Lower lobe of right lung (tissue), 2 donors: ENCODE measurements at places on chromosomes 6 and 20. TPM values are rescaled to one million over a fixed set of nuclear protein-coding genes. Genes with fewer than 3 reads are reported as not detected.
A peak's percentile ranks its signal among the peaks of the same experiment; 100 is the strongest.

The FABP7 gene
- total RNA-seq, result not detected

GRCh38 chr20:56989516-56989915, 276.9 kb downstream of the BMP7 start:
- no peak overlapping the region for H3K4me3 ChIP-seq
- peaks cover 16% of the 10 kb centered on the region for H3K27me3 ChIP-seq
- H3K4me1 ChIP-seq, result no peaks in the 10 kb centered on the region
- no peak overlapping the region for H3K27ac ChIP-seq
- H3K36me3 ChIP-seq, result no peaks in the 10 kb centered on the region
- DNase-seq, result no peak

GRCh38 chr6:10300071-10300470, 114.8 kb downstream of the TFAP2A start:
- no peaks in the 10 kb centered on the region for H3K27me3 ChIP-seq
- H3K36me3 ChIP-seq, result no peaks in the 10 kb centered on the region
- H3K4me1 ChIP-seq, result no peaks in the 10 kb centered on the region
- H3K4me3 ChIP-seq, result no peak overlapping the region
- no peak overlapping the region for H3K27ac ChIP-seq

DNA sequence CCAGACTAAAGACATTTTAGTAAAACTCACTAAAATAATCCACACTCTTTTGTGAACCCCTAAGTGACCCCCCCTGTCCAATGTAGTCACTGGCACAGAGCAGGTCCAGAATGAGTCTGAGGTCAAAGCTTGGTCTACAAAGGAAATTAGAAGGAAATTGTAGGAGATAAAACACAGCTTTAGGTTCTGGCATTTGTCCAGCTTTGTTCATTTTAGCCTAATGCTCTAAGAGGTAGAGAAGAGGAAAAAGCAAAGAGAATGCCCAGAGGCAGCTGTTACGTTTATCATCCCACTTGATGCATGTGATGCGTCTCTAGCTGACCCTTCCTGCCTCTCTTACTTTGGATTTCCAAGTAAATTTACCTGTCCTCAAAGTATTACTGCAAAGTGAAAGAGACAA, 62.5 kb downstream of the CNKSR3 start:
- H3K27me3 ChIP-seq, result no peaks in the 10 kb centered on the region
- no peak overlapping the region for H3K27ac ChIP-seq
- no peak for DNase-seq
- peaks cover 13% of the 10 kb centered on the region for H3K4me1 ChIP-seq
- no peaks in the 10 kb centered on the region for H3K36me3 ChIP-seq
- H3K4me3 ChIP-seq, result no peak overlapping the region

- H3K36me3 ChIP-seq, result no peaks in the 10 kb centered on the region
- no peaks in the 10 kb centered on the region for H3K27me3 ChIP-seq
- no peaks in the 10 kb centered on the region for H3K4me1 ChIP-seq
- no peak overlapping the region for H3K27ac ChIP-seq
These were observed 18.2 kb downstream of the ZC2HC1B start for GRCh38 chr6:143882401-143882930.

The IFT52 gene
- 19.9 TPM for total RNA-seq

The MEI4 gene
- not detected for total RNA-seq

DNA sequence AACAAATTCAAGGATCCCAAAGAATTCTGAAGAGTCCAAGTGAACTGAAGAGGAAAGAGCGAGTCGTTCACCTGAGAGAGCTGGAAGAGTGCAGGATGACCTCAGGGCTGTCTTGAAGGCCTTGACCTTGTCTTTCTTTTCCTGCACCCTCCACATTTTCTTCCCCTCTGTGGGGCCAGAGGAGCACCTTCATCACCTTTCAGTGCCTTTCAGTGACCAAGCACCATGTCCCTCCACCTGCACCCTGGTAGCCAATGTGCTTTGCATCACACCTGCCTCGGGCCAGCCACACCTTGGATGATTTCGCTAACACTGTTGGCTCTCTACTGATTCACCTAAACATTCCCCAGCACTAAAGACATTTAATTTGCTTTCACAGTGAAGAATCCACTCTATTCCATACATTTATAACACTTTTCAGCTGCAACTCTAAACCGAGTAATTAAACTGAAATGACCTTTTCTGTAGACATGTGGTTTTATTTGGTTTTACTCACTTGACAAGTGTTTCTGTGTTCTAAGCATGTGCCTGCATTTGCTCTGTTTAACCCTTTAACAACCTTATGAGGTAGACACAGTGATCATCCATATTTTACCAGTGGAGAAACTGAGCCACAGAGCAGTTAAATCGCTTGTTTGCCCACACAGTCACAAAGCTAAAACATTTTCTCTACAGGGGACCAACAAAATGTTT, 121.3 kb upstream of the CST7 start:
- no peaks in the 10 kb centered on the region for H3K27me3 ChIP-seq
- H3K27ac ChIP-seq, result no peak overlapping the region
- no peak overlapping the region for H3K4me3 ChIP-seq
- no peak for DNase-seq
- H3K36me3 ChIP-seq, result no peaks in the 10 kb centered on the region

- no peak overlapping the region for H3K4me3 ChIP-seq
- no peak overlapping the region for H3K27ac ChIP-seq
- H3K27me3 ChIP-seq, result no peaks in the 10 kb centered on the region
- H3K4me1 ChIP-seq, result no peaks in the 10 kb centered on the region
- no peaks in the 10 kb centered on the region for H3K36me3 ChIP-seq
These were observed 727.4 kb upstream of the CITED2 start for GRCh38 chr6:140101818-140102217.

DNA sequence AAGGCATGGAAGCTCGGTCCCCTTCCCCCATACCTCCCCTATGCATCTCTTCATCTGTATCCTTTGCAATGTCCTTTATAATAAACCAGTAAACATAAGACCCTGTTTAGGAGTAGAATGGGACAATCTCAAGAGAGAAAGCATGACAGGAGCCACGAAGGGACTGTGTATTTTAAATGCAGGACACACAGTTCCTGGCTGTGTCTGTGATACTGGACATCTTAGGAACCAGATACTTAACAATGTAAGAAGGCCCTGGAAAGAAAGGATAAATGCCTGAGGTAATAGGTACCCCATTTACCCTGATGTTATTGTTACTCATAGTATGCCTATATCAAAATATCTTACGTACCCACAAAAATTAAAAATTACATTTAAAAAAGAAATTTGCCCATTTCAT, 36.6 kb downstream of the NUDT3 start:
- no peaks in the 10 kb centered on the region for H3K36me3 ChIP-seq
- no peaks in the 10 kb centered on the region for H3K27me3 ChIP-seq
- no peak overlapping the region for H3K4me3 ChIP-seq
- no peak for DNase-seq
- no peak overlapping the region for H3K27ac ChIP-seq
- H3K4me1 ChIP-seq, result peaks cover 39% of the 10 kb centered on the region

The BTN1A1 gene
- total RNA-seq, result not detected

GRCh38 chr20:14355791-14356190, 18.4 kb upstream of the FLRT3 start:
- H3K27ac ChIP-seq, result no peak overlapping the region
- no peak overlapping the region for H3K4me3 ChIP-seq
- DNase-seq, result no peak
- H3K27me3 ChIP-seq, result no peaks in the 10 kb centered on the region
- H3K4me1 ChIP-seq, result no peaks in the 10 kb centered on the region

The STMND1 gene
- 4.9 TPM for total RNA-seq

DNA sequence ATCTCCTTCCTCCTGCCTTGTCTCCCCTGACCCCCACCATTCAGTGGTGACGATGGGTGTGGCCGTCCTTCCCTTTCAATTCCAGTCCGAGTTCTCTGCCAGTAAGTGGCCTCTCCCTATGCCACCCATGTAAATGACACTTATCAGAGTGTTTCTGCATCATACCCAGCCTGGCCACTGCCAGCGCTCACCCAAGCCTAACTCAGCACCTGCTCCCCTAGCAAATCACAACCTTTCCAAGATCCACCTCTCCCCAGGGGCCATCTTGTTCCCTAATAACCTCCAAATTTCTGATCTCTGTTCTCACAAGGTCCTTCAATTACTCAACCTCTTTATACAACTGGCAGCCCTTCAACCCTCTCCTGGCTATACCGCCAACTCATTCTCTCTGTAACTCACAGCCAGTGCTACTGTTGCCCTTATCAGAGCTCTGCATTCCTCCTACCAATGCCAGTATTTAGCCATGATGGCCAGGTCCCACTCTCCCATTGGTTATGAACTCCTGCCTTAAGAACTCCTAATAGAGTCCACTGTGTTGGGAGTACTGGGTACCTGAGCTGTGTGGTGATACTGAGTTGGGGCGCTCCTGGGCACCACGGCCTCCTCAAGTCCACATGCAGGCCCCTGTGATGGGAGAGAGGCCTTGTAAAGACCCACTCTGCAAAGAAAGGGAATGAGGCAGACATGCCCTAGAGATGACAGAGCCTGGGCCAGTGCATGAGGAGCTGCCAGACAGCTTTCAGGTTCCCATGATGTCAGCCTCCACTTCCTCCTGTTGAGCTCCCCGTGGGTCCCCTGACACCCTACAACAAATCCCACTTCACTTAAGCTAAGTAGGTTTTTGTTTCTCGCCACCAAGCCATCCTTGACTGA, 187.4 kb upstream of the RREB1 start:
- no peak overlapping the region for H3K27ac ChIP-seq
- H3K4me3 ChIP-seq, result no peak overlapping the region
- no peak for DNase-seq
- no peaks in the 10 kb centered on the region for H3K27me3 ChIP-seq
- H3K4me1 ChIP-seq, result peaks cover 16% of the 10 kb centered on the region

GRCh38 chr6:31546958-31547726, at the start of gene NFKBIL1:
TSS of gene NFKBIL1 (plus strand) at chr6:31547608. CDS start at chr6:31547695, 87 bp downstream.
- H3K36me3 ChIP-seq, result peaks cover 27% of the 10 kb centered on the region
- peaks cover 45% of the 10 kb centered on the region for H3K4me1 ChIP-seq
- H3K27ac ChIP-seq, result peak within 1 kb of the TSS; percentile 89
- no peaks in the 10 kb centered on the region for H3K27me3 ChIP-seq
- peak; percentile 95 for DNase-seq
- H3K4me3 ChIP-seq, result peak within 1 kb of the TSS; percentile 57

- no peak for DNase-seq
- H3K36me3 ChIP-seq, result peaks cover 27% of the 10 kb centered on the region
- peak overlapping the region; percentile 50 for H3K4me3 ChIP-seq
- H3K27ac ChIP-seq, result peak overlapping the region; percentile 64
These were observed 17.0 kb downstream of the PRDM1 start for GRCh38 chr6:106102967-106103727.

- H3K4me1 ChIP-seq, result peaks cover 34% of the 10 kb centered on the region
- H3K36me3 ChIP-seq, result peaks cover 61% of the 10 kb centered on the region
- no peaks in the 10 kb centered on the region for H3K27me3 ChIP-seq
- DNase-seq, result peak; percentile 3
- H3K4me3 ChIP-seq, result no peak overlapping the region
- H3K27ac ChIP-seq, result no peak overlapping the region
These were observed 33.4 kb downstream of the TGM2 start for GRCh38 chr20:38131588-38132121.

The TEAD3 gene
- total RNA-seq, result 17.0 TPM

The SLC26A8 gene
- 1.2 TPM for total RNA-seq
